Skeletal muscle cell (primary cell): ENCODE measurements at places on chromosomes 3 and 15.
A peak's percentile ranks its signal among the peaks of the same experiment; 100 is the strongest.

- DNase-seq: no peak
Measured at GRCh38 chr3:37592328-37592727, 269.4 kb upstream of the CTDSPL start.

GRCh38 chr3:97510795-97511194 is 253.8 kb upstream of the ARL6 start:
- DNase-seq: no peak

- DNase-seq: peak; percentile 30
Measured at GRCh38 chr3:59313365-59313764, 263.5 kb upstream of the CFAP20DC start.

DNA sequence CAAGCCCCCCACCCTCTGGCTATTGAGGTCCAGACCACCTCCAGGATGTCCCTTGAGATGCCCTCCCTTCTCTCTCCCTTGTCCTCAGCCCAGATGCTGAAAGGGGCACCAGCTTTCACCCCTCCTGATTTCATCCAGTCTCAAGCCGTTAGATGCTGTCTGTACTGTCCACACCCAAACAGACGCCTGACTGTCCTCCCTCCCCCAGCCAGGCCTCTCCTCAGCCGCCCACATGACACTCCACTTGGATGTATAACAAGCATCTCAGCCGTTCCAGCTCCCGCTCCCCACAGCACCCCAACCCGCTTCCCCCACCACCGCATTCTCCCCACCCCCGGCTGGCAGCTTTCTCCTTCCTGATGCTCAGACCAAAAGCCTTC is 25.0 kb upstream of the CYP11A1 start:
- no peak for DNase-seq

DNA sequence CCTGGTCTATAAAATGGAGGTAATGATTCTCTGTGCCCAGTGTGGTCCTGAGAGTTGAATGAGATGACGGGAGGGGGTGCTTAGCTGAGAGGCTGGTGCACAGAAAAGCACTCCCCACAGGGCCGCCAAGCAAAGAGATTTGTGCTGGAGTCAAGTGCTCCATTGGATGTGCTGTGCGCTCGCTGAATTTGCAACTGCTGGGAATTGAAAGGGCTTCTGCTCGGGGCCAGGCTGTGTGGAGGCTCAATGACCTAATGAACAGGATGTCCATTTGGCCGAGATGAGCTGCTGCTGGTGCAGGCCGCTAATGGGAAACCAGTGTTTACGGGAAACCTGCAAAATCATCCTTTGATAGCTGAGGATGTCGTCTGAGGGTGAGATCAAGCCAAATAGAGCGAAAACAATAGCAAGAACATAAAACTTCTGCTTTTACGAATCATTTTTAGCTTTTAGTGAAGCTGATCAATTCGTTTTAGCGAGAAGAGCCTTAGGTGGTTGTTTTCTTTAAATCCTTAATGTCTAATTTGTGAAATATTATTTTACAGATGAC is 211.7 kb downstream of the GABRG3 start:
- DNase-seq: no peak

DNA sequence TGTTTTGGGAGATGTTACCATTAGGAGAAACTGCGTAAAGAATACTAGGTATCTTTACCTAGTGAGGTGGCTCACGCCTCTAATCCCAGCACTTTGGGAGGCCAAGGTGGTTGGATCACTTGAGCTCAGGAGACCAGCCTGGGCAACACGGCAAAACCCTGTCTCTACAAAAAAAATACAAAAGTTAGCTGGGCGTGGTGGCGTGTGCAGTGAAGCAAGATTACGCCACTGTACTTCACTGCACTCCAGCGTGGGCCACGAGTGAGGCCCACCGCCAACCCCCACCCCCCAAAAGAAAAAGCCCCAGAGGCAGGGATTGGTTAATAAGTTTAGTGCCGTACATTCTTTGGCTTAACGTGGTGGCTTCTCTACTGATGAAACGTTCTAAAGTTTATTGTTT is 23.5 kb downstream of the TRIM71 start:
- DNase-seq: no peak

DNA sequence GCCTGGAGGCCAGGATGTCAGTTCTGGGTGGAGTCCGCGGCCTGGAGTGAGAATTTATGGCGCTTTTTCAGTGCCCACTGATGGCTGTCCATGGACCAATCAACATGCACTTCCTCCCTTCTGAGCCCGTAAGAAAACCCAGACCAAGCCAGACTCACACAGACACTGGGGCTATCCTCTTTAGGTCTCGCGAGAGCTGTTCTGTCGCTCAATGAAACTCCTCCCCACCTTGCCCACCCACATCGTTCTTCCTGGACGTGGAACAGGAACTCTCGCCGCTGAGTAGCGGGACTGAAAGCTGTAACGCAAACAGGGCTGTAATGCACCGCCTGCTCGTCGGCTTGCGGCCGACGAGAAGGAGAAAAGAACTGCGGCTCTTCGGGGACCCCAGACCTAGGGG is 833.0 kb upstream of the CADM2 start:
- DNase-seq: no peak

DNA sequence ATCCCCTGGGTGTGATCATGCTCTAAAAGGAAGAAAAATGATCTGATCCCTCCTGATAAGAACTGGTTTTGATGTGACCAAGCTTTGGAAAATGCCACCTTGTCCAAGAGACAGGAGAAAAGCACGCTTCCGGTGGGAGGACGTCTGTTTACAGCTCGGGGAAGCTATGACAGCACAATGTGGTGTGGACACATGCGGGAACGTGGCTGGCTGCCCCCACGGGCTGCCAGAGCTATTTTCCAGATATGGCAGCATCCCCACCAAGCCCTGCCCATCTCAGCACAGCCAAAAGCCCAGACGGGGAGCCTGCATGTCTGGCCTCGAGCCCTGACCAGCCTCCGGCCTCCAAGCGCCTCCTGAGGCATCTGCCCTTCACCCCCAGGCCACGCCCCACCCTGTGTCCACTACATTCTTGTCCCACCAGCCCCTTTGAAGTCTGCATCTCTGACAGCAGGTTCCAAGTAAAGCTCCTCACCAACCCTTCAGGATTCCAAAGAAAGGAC is 63.2 kb upstream of the HRH1 start:
- DNase-seq: no peak

DNA sequence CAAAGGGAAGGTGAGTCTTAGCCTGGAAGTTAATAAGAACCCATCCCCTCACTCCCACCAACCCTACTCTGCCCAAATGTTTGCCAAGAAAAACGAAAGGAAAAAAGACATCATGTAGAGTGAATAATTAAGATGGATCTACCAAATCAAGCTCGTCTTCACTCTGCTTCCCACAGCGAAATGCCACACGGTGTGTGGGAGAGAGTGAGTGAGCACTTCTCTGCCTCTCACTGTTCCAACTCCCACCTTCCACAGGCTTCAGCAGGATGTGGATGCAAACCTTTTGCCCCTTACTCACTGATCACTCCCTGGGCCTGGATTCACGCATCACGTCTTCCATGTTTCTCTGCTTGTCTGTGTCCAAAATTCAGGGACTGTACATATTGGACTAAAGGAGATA is 85.4 kb downstream of the WDR76 start:
- no peak for DNase-seq

GRCh38 chr15:46861796-46862195 is 855.5 kb upstream of the SEMA6D start:
- no peak for DNase-seq

- DNase-seq: peak; percentile 93
Measured at GRCh38 chr15:81160312-81161159, 26.5 kb downstream of the CFAP161 start.

DNA sequence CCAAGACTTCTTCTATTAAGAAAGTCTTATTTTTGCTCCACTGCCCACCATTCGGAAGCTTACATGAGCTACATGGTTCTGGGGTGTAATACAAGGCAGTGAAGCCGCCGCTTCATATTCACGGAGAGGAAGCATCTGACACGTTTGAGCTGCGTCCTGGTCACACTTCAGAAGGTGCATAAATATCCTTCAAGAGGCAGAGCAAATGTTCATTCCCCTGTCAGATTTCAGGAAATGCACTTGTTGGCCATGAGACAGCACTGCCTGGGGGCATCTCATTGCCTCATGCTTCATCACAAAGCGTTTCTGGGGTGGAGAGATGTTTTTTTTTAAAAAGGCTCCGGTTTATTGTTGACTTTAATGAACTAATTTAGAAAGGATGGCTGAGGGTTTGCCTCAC is 119.9 kb downstream of the CADPS start:
- DNase-seq: no peak

- no peak for DNase-seq
Measured at GRCh38 chr3:9373465-9373864, 10.6 kb downstream of the THUMPD3 start.

DNA sequence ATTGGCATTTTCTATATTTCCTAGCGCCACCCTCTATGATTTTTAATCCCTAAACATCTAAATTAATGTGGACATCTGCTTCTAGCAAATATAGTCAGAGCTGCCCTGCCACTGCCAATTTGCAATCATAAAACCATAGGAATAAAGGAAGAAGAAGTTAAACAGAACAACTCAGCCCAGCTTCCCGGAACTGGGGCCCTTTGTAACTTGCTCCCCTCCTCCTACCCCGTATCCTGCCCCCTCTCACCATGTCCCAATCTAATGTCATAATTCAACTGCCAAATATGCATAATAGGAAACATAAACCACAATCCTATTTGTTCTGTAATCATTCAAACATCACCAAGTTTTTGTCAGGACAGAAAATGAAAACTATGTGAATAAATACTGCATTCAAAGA is 74.4 kb upstream of the ACP3 start:
- no peak for DNase-seq
